ENCODE measurements at places on chromosomes 5 and 9. TPM values are rescaled to one million over a fixed set of nuclear protein-coding genes. Genes with fewer than 3 reads are reported as not detected.

TUSC1 gene
- total RNA-seq: 8.5 TPM

GABRA1 gene
- total RNA-seq: not detected

PCDHA11 gene
- 0.15 TPM for total RNA-seq

GLDC gene
- 4.2 TPM for total RNA-seq

CCL21 gene
- total RNA-seq: not detected

SEPTIN8 gene
- total RNA-seq: 114 TPM

UBE2QL1 gene
- total RNA-seq: 0.12 TPM

KCNIP1 gene
- total RNA-seq: not detected

SH3TC2 gene
- 8.7 TPM for total RNA-seq

DRD1 gene
- total RNA-seq: 0.70 TPM

MSMP gene
- total RNA-seq: not detected

THOC3 gene
- total RNA-seq: 26.8 TPM
